ENCODE measurements at places on chromosomes 13 and 19. TPM values are rescaled to one million over a fixed set of nuclear protein-coding genes. Genes with fewer than 3 reads are reported as not detected.

GRCh38 chr19:55913643-55914268, 18.4 kb downstream of the NLRP13 start:
- DNase-seq = no peak

- DNase-seq = no peak
Observed at GRCh38 chr13:29369060-29369743, 226.3 kb downstream of the SLC7A1 start.

GRCh38 chr19:47274891-47275761, 441 bp downstream of the INAFM1 start:
- peak; percentile 54 for DNase-seq

DNA sequence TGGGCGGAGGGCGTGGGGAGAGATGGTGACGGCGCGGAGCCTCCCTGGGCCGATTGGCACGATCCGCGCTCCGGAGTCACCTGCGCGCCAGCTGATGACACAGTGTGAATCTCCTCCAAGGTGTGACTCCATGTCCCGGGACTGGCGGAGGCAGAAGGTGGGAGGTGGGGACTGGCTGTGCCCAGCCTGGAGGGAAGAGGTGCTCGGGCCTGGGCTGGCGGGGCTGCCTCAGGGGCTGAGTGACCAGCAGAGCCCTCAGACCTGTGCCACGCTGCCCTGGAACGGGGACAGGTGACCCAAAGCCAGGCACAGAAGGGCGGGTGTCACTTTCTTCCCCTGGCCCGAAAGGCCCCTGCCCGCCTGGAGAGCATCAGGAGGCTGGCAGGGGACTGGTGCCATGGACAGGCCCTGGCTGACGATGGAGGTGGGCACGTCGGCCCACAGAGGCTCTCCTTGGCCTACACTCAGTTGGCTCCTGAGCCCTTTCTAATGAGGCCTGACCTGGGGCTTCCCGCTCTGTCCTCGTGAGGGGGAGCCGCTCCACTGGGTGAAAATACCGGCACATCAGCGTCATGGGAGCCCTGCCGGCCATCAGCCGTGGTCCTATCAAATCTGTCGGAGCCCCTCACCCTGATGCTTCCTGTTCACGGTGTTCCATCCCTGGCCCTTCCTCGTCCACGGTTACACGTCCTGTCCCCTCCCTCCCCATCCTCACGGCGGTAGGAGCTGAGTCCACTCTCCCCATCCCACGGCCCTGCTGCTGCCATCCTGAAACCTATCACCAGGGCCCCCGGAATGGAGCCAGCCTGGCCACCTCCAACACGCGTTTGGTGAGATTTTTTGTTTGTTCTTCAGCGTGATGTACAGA, 75.6 kb downstream of the SPACA7 start:
- no peak for DNase-seq

DNA sequence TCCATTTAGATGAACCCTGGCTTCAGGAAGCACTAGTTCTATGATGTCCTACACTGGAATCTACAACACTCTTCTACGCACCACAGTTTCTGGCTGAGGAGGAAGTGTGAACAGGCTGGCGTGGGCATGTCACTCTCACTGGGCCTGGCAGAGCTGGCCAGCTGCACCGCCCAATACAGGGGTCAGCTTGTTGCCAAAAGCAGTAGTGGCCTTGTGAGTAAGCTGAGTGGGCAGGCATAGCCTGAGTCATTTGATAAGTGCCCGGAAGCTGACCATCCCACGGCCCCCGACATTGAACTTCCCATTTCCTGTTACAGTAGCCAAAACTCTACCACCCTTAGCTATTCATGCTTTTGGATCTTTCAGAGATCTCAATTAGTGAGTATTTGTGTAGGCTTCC, 240.9 kb upstream of the SERP2 start:
- peak; percentile 92 for DNase-seq

DNA sequence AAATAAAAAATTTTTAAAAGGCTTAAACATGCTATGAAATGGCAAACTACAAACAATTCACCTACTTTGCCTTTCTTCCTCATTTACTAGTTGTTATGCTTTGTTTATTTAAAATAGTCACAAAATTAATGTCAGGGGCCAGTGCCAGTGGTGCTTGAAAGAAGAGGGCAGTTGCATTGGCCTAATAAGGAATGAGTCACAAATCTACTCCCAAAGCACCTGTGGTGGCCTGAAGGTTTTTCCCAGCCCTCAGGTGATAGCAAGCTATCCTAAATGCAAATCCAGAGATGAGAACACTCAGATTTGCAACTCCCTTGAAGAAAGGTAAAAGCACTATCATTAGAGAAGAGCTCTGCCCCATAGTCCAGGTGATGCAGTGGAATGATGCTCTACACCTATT, 103.6 kb downstream of the MBNL2 start:
- DNase-seq = no peak

DNA sequence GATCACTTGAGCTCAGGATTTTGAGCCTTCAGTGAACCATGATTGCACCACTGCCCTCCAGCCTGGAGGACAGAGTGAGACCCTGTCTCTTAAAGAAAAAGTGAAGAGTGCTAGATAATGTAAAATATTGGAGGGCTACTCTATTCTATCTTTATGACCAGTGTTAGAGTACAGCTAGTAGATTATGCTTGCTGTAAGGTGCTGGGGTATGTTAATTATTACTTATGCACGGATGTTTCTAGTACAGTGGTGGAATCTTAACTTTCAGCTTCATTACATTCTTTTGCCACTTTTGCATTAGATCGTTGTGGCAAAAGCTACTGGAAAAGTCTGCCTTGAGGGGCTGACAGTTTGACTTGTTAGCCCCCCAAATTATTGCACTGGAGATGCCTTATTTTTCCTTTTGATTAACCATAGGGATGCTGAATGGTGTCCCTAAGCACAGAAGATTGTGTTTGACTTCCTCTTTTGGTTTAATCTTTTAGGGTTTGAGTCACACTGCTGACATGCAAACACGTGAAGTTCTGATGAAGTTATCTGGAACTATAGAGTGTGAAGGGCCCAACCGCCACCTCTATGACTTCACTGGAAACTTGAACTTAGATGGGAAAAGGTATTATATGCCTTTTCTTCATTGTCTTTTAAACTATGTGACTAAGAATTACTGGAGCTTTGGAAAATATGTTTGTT, 169.8 kb downstream of the ATP8A2 start:
- no peak for DNase-seq

GRCh38 chr19:36377541-36378178, 1.3 kb downstream of the ZFP14 start:
- DNase-seq = no peak

GRCh38 chr13:75165543-75166230, 316.3 kb downstream of the TBC1D4 start:
- no peak for DNase-seq

DNA sequence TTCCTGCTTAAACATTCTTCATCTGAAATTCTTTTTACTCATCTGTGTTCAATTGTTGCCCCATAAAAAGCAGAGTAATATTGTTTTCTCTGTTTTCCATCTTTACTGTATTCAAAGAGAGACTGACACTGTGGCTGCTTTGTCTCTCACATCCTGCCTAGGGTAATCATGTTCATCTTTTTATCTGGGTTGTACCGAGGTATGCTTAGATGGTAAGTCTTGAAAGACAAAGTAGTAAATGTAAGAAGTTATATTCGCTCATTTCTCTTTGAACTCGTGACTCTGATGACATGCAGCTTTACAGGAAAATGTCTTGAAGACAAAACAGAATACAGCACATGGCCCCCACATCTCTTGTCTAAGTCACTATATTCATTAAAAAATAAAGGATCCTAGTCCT, 20.0 kb upstream of the CYSLTR2 start:
- DNase-seq = no peak

DNA sequence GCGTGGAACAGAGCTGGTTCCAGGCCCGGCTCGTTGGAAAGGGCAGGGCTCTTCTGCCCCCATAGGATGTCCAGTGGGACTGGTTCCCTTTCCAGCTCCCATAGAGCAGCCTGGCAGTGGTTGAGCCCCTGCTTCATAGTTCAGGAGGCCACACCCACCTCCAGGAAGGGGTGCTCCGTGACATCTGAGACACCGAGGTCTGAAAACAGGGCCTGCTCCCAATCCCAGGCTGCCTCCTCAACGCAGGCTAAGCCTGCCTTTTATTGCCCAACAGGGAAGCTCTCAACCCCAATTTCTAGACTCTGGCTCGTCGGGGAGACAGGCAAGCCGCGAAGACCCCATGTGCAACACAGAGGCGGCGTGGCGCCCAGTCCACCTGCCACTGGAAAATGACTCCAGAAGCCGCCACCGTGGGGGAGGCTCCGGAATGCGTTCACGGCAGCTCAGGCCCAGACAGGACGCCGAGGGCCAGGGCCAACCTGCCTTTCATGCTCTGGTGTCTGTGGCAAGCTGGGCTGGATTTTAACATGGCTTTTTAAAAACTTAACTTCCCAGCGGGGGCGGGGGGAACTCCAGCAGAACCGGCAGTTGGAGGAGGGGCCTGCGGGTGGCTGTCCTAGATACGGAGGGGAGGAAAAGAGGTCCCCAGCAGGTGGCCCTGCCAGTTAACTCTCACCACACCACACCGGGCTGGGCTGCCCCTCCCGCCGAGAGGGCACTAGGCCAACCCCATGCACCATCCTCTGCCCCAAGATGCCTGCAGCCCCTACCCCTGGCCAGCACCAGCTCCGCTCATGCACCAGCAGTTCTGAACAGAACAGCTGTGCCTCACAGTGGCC, 17.9 kb upstream of the TINCR start:
- no peak for DNase-seq

- no peak for DNase-seq
Observed at GRCh38 chr13:99231721-99232120, 26.5 kb downstream of the GPR18 start.

DNA sequence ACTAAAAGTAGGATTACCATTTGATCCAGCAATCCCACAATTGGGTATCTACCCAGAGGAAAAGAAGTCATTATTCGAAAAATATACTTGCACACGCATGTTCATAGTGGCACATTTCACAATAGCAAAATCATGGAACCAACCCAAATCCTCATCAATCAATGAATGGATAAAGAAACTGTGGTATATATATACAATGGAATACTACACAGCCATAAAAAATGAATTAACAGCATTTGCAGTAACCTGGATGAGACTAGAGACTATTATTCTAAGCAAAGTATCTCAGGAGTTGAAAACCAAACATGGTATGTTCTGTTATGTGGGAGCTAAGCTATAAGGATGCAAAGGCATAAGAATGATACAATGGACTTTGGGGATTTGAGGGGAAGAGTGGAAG, 3.0 kb downstream of the ZNF708 start:
- no peak for DNase-seq

DNA sequence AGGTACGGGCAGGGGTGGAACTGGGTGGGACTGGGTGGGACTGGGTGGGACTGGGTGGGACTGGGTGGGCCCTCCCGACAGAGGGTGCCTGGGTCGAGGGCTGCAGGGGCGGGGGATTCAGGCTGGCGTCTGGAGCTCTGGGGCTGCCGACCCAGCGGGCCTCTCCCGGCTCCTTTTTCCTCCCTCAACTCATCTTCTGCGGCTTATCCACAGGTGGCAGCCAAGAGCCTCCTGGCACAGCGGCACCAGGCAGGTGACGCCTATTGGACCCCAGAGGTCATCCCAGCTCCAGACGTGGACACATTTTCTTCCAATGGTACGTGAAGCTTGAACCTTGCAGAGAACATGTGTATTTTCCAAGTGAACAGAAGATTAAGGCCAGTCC, 533 bp downstream of the ZNF544 start:
- peak; percentile 41 for DNase-seq

The HSD11B1L gene
- total RNA-seq = 4.5 TPM

The MYH14 gene
- 65.7 TPM for total RNA-seq

The CYP2S1 gene
- 0.24 TPM for total RNA-seq

The JUNB gene
- 67.6 TPM for total RNA-seq

The FAM216B gene
- 0.07 TPM for total RNA-seq

All from heart left ventricle (tissue), 16 donors.